Fibroblast of skin of abdomen (primary cell): ENCODE measurements at places on chromosomes 3 and 15.

DNA sequence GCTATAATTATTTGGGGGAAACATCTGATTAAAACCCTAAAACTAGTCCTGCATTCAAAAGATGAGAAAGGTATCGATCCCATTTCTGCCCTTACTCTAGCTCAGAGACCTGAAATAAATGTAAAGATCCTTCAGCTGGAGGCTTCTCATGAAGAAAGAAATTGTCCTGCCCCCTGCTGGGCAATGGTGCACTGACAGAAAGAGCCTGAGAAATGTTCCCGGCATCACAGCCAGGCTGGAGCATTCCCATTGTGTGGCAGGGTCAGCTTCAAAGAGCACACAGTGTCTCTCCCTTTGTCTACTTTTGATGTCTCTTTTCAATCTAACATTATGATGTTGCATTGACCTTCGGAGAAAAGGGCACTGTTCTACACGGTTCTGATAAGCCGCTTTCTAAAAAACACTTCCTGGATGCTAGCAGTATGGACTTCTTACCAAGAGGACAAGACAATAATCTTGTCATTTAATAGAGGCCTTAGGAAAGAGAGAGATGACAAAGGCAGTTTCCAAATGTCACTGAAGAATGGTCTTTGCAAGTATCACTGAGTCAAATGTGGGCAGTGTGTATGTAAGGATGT is 287.5 kb downstream of the MAGI1 start:
- peak; percentile 30 for DNase-seq

DNA sequence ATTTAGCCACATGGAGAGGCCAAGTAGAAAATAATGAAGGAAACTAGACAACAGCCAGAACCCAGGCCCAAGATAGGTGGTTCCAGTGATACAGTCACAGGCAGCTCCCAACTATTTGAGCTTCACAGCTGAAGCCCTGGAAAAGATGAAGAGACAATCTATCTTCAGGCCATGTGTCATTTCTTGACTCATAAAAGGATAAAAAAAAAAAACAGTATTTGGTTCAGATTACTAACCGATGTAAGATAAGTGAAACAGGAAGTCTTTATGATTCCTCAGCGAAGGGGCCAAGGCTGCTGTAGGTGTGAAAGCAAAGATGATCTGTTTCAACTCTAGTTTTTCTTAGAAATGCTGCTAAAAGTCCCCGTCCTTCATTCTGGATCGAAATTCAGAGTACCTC is 394.6 kb downstream of the ZNF385D start:
- peak; percentile 47 for DNase-seq

GRCh38 chr3:73353649-73354217 is 271.0 kb downstream of the PDZRN3 start:
- DNase-seq: peak; percentile 59

- DNase-seq: no peak
Measured at GRCh38 chr15:63405683-63406390, 24.2 kb upstream of the CA12 start.

DNA sequence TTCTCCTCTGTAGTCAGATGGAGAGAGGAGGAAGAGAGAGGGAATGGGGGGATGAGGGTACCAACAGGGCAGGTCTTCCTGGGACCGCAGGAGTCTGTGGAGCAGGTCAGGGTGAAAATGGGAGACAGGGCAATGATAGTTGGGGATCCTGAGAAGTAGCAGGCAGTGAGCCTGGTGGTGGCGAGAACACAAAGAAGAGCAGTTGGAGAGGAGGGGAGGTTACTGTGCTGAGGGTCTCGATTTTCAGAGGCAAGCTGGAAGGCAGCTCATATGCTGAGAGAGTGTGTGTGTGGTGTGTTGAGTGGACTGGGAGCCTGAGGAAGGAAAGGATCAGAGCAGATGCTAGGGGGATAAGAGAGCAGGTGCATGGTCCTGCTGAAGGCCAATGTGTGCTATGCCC is 2.1 kb upstream of the DOCK3 start:
- no peak for DNase-seq

DNA sequence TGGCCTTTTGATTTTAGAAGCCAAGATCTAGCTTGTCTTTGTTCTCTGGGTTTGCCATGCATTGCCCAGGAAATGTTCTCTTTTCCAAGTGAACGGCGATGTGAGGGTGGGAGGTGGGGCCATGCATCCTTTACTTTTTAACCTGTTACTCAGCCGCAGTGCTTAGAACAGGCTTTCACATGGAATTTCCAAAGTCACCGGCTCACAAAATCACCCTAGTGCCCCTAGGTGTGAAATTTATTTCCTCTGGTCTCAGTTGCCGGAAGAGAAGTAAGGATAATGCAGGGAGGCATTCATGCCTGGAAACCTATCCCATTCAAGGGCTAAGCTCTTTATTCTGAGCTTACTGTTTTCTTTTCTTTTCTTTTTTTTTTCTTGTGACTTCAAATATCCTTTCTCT is 93.2 kb downstream of the CACNA2D3 start:
- no peak for DNase-seq

- no peak for DNase-seq
Measured at GRCh38 chr3:197577366-197578074, 21.8 kb upstream of the BDH1 start.

- DNase-seq: no peak
Measured at GRCh38 chr3:9129365-9129764, 120.1 kb downstream of the SRGAP3 start.

- DNase-seq: no peak
Measured at GRCh38 chr3:133991637-133992036, 38.1 kb downstream of the SLCO2A1 start.

GRCh38 chr15:81294516-81294880 is 29.4 kb downstream of the STARD5 start:
- no peak for DNase-seq

DNA sequence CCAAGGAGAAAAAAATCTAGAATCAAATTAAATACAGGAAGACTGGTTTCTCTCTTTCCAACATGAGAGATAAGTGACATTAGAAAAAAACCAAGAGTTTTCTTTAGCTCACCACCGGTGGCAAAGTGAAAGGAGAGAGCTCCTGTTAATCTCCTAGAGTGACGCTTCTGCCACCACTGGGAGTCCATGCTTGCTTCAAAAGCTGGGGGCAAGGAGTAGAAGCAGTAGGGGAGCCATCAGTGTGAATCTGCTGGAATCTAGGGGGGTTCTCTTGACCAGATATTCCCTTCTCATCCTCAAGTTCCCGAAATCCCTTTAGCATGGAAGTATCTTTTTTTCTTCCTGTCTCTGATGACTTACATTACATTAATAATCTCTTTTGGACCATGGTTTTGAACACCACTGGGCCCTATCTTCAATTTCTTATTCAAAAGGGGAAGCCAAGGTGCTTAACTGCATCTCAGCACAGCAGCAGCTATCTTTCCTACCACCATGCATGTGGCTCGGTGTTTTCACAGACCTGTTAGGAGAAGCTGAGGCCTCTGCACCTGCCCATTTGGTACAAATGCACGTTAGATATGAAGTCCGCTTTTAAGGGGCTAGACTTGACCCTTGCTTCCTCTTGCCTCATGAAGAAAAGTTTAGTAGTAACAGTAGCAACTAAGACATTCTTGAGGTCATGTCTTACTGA is 6.6 kb upstream of the ICE2 start:
- no peak for DNase-seq
